Activated CD4-positive, alpha-beta T cell treated with anti-CD3 and anti-CD28 coated beads for 4 hours (primary cell): ENCODE measurements at places on chromosomes 3 and 15.

- no peak for DNase-seq
These were observed 5.5 kb downstream of the CCR4 start for GRCh38 chr3:32956750-32957570.

DNA sequence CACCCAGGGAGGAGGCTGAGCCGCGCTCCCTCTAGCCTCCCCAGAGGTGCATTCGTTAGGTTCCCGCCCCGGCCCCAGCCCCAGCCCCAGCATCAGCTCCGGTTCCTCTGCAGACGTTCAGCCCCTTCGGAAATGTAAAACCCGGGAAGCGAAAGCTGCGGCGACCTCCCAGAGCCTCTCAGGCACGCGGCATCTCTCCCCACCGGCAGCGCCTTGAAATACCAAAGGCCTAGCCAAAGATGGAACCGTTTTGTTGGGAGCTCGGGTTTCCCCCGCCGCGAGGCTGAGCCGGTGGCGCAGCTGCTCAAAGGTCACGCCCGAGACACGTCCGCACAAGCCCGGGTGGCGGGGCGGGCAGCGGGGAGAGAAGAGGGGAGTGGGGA lies 77.8 kb upstream of the HES1 start:
- DNase-seq, result peak; percentile 9

- no peak for DNase-seq
These were observed 82.0 kb downstream of the TFRC start for GRCh38 chr3:195999896-196000295.

DNA sequence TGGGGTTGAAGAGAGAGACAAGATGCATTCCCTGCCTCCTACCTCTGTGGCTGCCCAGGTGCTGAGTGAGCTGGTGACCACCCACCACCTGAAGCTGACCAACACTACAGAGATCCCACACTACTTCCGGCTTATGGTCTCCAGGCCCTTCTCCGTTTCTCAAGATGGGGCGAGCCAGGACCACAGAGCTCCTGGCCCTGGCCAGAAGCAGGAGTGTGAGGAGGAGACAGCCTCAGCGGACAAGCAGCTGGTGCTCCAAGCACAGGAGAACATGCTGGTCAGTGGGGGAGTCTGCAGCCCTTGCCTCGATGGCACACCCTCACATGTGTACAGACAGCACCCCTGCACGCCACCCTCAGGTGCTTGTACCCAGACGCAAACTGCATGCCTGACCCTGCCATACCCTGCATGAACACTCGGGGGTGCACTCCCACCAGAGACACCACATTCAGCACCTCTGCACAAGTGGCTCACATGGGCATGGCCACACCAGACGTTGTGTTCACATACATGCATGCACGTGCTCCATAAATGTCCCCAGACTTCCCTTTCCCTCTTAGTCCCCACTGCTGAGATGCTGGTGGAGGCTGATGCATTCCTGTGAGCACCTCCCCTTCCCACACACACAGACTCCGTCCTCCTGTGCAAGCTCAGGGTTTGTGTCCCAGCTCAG lies 19.0 kb downstream of the ACAA1 start:
- peak; percentile 64 for DNase-seq

- no peak for DNase-seq
These were observed 877 bp downstream of the NIT2 start for GRCh38 chr3:100335434-100335833.

GRCh38 chr3:72458375-72458774 lies 389.9 kb downstream of the SHQ1 start:
- no peak for DNase-seq

DNA sequence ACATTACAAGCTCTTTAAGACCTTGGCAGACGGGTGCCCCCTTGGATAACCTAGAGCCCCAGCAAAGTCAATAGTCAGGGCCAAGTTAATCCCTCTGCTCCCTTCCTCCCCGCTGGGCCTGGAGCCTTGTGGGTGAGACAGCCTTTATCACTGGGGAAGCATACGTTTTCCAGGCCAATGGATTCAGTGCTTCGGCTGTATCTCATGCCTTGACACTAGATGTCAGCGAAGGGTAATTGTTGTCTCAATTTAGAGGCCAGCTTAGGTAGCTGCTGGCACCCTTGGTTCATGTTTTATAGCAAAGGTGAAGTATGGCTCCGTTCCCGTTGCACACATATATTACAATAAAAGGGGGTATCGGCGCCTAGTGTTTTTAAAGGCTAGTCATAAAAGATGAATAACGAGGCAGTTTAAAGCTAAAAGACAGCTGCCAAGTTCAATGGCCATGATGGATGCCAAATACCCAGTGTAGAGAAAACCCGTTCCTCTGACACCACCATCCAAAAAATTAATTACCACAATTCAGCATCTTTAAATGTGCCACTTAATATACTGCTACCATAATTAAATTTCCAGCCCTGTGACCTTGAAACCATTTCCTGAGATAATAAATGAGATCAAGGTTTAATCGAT lies 52.3 kb upstream of the BNIP2 start:
- DNase-seq, result no peak

GRCh38 chr3:33050071-33050653 lies 46.8 kb downstream of the GLB1 start:
- no peak for DNase-seq

DNA sequence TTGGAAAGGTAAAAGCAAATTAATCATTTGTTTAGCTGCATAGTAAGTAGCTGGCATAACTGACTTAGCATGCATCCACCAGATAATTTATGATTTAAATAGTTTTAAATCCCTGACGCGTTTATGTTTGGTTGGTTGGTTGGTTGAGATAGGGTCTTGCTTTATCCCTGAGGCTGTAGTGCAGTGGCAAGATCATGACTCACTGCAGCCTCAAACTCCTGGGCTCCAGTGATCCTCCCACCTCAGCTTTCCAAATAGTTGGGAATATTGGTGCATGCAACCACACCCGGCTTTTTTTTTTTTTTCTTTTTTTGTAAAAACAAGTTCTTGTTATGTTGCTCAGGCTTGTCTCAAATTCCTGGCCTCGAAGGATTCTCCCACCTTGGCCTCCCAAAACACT lies 263.4 kb downstream of the MCTP2 start:
- DNase-seq, result no peak

DNA sequence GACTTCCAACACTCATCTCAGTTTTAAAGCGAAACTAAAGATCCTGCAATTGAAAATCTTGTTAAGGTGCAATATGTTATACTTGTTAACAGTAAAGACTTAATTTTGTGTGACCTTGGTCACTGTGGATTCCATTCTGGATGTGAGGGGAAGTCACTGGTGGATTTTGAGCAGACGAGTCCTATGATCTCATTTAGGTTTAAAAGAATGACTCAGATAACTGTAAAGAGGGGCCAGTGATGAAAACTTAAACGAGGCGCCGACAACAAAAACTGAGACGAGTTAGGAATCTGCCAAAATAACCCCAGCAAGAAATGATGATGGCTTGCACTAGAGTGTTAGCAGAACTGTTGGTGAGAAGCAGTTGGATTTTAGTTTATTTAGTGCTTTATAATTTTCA lies 56.5 kb downstream of the LRRC28 start:
- no peak for DNase-seq

- no peak for DNase-seq
These were observed 93.6 kb upstream of the POU1F1 start for GRCh38 chr3:87370007-87370406.

DNA sequence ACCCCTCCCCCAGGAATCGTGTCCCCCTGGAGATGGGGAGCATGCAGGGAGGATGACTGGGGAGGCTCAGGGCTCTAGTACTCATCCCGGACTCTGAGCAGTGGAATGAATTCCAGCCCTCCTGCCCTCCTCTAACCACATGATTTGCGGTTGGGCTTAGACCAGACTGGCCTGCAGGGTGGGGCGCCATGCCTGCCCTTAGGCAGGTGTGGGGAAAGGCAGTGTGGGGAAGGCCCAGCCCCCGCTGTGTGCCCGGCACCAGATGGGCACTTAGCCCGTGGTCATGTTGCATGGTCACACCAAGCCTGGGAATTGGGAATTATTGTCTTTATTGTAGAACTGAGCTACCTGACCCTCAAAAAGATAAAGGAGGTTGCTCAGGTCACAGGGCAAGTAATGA lies 283.8 kb downstream of the TLE3 start:
- DNase-seq, result no peak

DNA sequence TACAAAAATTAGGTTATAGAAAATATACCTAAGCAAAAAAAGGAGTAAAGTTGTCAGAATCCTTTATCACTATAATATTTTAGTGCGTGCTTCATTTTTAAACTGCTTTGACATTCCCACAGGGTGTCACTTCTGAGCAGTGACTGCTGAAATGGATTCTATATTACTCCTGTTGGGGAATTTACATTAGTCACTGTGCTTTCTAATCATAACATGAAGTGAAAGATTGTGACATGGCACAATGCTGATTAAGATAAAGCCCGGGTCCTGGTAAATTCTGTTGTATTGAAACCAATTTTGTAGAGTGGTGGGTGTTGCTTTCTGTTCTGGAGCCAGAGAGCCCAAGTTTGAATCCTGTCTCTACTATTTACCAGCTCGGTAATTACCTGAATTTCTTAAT lies 36.4 kb upstream of the EHHADH start:
- no peak for DNase-seq
